ENCODE measurements at places on chromosomes 1 and 21.

GRCh38 chr1:169928438-169929209 lies 34.9 kb upstream of the SCYL3 start:
- DNase-seq: peak; percentile 65

DNA sequence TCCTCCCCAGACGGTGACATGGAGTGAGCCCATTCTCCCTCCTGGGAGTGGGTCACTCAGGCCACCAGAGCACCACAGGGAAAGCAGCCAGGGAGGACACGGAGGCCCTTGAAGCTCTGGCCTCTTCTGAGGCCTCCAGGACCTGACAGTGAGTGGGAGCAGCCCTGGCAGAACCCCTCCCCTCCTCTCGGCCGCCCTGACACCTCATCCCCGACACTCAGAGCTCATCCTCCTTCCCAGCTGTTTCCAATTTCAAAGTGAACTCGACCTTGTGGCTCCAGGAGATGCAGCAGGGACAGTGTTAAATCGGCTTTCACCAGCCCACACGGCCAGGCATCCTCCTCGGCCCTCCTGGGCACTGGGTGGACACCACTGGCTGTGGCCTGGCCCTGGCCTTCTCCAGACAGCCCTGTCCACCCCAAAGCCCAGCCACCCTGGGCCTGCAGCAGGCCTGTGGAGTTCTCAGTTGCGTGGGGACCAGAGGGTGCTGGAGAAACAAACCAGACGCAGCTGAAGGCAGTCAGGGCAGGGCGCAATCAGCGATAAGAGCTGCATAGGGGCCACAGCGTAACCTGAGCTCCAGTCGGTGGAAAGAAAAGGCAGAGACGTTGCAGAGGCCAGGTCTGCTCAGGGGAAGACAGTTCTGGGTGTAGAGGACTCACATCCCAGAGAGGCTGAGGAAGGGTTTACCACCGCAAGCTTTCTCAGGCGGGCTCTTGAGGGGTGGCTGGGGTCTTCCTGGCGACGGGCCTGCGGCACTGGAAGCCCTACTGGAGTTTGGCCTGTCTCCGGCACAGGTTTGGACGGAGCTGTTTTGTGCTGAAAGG lies 27.1 kb downstream of the FTCD start:
- peak; percentile 28 for DNase-seq

DNA sequence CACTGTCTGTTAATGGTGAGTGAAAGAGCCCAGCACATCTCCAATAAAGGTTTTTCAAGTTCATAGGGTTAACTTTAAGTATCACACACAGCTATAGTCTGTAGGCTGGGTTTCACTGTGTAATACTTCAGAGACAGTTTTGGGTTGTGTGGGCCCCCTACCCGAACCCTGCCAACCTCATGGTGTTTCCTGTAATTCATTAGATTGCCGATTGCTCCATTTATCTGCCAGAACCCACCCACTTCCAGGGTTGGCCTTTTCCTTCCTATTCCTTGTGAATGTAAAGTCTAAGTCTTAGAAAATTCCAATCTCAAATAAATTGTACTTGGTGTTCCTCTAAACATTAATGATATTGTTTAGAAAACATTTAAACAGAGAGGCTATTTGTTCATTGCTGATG lies 43.6 kb downstream of the CTTNBP2NL start:
- no peak for DNase-seq

GRCh38 chr1:1616045-1616790 lies 918 bp downstream of the MIB2 start:
- DNase-seq: peak; percentile 18

DNA sequence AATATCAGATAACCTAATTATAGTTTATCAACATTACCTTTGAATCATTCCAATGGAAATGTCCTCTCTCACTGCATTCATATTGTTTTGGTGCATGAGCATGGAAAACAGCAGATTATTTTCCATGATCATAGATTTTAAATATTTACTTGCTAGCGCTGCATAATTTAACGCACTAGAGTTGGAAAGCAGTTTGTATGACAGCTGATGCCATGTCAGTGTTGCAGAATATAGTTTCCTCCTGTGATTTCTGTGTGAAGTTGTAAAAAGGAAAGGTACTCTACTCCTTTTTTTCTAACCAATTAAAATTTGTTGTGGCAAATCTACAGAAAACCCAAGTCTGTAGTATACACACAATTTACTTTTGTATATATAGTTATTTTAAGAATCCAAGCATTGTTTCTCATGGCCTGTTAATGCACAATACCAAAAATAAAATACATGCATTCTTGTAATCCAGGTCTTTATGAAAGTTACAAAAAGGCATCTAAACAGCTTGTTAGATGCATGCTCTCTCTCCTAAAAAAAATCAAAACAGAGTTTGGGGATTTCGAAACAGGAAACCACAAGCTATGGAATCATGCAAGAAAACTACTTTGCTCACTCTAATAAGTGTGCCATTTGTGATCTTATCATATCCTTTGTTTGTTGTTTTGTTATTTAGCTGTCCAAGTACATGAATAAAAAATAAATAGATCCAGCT lies 1.9 kb upstream of the ATG4C start:
- DNase-seq: peak; percentile 57

DNA sequence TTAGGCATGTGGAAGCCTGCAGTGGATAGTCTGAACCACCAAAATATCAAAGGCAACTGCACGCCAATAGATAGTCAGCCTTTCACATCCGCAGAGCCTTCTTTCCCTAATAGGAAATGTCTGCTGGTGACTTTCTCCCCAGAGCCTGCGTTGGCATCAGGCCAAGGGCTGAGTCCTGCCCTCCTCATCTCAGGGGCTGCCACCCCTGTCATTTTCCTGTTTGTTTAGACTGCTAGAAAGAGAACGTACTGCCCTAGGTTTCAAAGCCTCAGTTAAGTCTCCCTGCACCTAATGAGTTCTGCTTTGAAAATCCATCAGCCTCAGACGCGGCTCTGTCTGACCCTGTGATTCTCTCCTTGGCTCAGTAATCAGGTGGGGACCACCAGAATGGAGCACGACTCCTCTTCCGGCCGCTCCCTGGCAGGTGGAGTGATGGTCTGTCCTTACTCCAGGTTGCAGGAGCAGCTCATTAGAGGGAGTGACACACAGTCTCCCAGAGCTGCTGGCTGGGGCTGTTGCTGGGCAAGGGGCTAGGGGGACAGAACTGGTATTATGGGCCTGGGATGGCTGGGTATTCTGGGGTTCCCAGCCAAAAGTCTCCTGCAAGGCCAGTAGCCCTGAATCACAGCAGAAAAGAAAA lies 27.3 kb downstream of the STUM start:
- DNase-seq: no peak

DNA sequence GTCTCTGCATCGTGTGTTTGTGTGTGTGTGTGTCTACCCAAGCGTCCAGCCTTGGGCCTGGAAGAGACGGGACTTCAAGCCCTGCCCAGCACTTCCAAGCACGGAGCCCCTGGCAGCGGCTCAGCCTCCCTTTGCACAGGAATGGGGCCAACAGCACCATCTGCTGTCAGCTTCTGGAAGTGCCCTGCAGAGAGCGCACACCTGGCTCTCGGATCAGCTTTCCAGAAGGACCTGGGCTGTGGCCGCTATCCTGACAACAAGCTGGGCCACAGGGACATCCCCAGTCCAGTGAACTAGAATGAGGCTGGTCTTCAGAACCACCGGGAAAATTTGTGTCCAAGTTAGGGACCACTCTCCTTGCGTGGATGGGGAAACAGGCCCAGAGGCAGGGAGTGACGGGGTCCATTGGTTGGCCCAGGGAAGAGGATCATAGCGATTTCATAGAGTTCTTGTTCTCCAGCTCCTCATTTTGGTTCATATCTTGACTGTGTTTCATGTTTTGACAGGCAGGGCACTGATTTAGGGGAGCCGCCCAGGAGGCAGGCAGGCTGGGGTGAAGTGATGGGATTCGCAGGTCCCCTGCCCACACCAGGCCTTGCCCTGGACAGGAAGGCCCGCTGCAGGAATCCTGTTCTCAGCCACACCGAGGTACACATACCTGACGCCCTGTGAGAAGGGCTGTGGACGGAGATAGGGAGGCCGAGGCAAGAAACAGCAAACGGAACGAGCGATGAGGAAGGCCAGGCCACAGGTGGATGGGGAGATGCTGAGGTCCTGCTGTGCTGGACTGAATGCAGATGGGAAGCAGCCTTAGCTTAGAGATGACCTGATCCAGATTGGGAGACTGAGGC lies 38.4 kb downstream of the TAS1R2 start:
- DNase-seq: peak; percentile 59

All from fibroblast of upper back skin (primary cell).